ENCODE measurements at places on chromosomes 1 and 21. TPM values are rescaled to one million over a fixed set of nuclear protein-coding genes. Genes with fewer than 3 reads are reported as not detected.

The SGIP1 gene
- total RNA-seq: 22.4 TPM

The TIE1 gene
- 6.3 TPM for total RNA-seq

The PLA2G2F gene
- not detected for total RNA-seq

The S100A9 gene
- not detected for total RNA-seq

The HUNK gene
- total RNA-seq: not detected

The CD1E gene
- total RNA-seq: not detected

The GJA9 gene
- not detected for total RNA-seq

The SIK1 gene
- 0.58 TPM for total RNA-seq

The HMGCS2 gene
- total RNA-seq: not detected

The OR2M3 gene
- not detected for total RNA-seq

The NUDC gene
- total RNA-seq: 71.9 TPM

The IGSF5 gene
- not detected for total RNA-seq
